Naive thymus-derived CD8-positive, alpha-beta T cell (primary cell): ENCODE measurements at places on chromosomes 3 and 15.

- no peak for DNase-seq
These were observed 144.0 kb upstream of the MEF2A start for GRCh38 chr15:99421758-99422157.

- no peak for DNase-seq
These were observed 35.2 kb downstream of the MGLL start for GRCh38 chr3:127787071-127787490.

GRCh38 chr3:42213417-42213816 lies 52.6 kb downstream of the CCK start:
- peak; percentile 8 for DNase-seq

DNA sequence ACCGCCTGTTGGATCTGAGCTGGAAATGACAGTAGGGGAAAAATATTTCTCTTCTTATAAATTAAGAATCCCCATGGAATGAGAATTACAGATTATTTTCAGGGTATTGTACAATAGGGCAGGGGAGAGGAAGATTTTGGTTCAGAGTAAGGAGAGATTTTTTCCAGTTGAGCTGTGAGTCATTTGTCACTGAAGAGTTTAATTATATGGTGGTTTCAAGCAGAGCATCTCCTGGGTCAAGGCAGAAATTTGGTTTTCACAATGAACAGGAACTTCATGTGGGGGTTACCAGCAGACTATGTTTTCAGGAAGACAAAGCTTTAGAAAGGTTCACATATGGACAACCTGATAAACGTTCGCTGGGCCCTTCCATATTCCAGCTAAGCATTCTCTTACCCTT lies 182.8 kb upstream of the NR2E3 start:
- no peak for DNase-seq

- DNase-seq = no peak
These were observed 27.6 kb upstream of the VEPH1 start for GRCh38 chr3:157530637-157531300.

DNA sequence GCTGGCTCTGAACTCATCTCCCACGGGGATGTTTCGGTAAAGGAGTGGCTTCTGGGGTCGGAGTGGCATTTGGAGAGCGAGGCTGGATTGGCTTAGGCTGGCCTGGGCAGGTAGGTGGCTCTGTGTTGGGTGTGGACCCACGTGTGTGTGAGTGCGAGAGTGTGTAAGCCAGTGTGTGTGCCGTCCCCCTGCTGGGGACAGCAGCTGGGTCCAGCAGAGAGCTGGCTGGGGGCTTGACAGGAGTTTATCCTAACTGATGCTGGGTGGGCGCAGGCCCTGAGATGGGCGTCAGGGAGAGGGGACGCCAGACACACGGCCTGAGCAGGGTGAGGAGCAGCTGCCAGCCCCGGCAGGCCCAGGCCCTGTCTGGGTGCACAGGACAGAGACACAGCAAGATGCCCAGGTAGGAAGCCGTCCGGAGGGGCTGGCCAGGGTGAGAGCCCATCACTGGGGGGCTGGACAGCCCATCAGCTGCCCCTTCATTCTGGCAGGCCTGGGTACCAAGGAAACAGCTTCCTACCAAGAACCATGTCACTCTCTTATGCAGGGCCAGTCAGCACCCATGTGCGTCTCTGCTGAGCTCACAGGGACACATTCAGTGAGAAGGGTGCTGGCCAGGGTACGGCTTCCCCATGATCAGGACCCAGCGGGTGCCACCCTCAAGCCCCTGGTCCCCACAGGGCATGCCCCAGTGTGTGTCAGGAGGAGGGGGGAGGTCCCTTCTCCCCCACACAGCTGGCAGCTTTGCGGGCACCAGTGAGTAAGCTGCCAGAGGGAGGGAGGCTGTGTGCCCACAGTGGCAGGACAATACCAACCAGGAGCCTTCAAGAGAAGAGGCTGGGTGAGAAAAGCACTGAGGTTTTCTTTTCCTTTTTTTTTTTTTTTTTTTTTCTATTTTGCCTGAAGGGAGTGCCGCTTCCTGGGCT lies 1.1 kb downstream of the PAK6 start:
- no peak for DNase-seq

GRCh38 chr15:49467746-49468480 lies 44.9 kb downstream of the FGF7 start:
- no peak for DNase-seq

DNA sequence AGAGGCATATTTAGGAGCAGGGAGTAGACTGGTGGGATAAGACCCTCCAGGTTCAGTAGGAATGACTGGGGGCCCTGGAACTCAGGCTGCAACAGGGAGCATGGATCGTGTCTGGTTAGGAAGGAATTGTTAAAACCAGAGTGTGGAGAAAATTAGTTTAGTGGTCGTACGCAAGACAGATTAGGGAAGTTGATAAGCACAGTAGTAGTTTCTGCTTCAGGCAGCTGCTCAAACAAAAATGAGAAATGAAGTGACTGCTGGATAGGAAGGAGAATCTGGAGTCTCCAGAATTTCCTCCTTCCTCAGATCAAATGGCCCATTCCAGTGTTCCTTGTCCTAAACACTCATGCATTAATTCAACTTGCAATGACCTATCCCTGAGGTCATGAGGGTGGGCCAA lies 11.2 kb downstream of the MYD88 start:
- no peak for DNase-seq

GRCh38 chr3:126711121-126711760 lies 7.2 kb downstream of the CHCHD6 start:
- no peak for DNase-seq

GRCh38 chr3:35338186-35338585 lies 301.1 kb upstream of the ARPP21 start:
- DNase-seq = no peak

DNA sequence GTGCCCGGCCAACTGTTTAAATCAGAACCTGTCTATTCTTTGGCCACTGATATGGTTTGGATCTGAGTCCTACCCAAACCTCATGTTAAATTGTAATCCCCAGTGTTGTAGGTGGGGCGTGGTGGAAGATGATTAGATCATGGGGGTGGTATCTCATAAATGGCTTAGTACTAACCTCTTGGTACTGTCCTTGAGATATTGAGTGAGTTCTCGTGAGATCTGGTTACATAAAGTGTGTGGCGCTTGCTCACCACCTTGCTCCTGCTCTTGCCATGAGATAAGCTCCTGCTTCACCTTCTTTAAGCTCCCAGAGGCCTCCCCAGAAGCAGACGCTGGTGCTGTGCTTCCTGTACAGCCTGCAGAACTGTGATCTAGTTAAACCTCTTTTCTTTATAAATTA lies 42.4 kb downstream of the REC114 start:
- DNase-seq = no peak

- DNase-seq = no peak
These were observed 727.7 kb upstream of the NECTIN3 start for GRCh38 chr3:110343945-110344344.

DNA sequence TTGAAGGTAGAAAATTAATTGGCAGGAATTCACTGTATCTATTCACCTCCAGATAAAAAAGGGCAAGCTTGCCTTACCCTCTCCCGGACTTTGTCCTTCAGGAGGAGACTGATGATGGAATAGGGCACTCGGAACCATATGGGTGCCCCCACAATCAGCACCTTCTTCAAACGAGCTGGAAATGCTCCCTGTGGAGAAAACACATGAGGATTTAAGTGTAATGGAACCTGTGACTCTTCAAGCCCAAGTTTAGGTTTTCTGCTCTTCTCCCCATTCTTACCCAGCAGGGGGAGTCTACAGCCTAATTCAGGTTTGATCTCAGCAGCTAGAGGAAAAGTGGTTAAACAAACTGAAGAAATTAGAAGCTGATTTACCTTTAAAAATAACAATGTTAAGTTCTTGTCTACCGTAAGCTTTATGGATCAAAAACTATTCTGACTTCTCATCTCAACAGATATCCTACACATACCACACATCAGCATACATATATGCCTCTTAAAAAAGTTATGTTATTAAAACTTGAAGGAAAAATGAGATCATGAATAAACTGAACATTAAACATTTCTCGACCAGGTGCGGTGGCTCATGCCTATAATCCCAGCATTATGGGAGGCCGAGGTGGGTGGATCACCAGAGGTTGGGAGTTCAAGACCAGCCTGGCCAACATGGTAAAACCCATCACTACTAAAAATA lies 57.5 kb upstream of the SIN3A start:
- peak; percentile 21 for DNase-seq

DNA sequence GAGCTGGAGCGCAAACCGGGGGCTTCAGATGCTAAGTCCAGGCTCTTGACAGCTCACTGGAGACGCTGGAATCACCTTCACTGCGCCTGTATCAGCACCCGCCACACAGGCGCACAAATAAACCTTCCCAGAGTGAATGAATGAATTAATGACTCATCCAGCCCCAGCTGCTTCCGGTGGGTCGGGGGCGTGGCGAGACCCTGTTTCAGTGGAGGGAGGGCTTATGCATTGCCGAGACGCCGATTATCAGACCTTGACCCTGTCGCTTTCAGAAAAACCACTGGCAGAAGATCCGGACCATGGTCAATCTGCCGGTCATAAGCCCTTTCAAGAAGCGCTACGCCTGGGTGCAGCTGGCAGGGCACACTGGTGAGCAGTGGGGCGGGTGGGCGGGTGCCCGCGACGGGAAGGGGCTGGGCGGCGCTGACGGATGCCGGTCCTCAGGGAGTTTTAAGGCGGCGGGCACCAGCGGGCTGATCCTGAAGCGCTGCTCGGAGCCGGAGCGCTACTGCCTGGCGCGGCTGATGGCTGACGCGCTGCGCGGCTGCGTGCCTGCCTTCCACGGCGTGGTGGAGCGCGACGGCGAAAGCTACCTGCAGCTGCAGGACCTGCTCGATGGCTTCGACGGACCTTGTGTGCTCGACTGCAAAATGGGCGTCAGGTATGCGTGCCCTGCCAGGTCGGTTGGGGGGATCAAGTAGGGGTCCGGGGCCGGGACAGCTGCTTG lies 7.7 kb downstream of the ITPKA start:
- DNase-seq = no peak

- no peak for DNase-seq
These were observed 12.2 kb downstream of the EIF4E3 start for GRCh38 chr3:71713041-71713440.

DNA sequence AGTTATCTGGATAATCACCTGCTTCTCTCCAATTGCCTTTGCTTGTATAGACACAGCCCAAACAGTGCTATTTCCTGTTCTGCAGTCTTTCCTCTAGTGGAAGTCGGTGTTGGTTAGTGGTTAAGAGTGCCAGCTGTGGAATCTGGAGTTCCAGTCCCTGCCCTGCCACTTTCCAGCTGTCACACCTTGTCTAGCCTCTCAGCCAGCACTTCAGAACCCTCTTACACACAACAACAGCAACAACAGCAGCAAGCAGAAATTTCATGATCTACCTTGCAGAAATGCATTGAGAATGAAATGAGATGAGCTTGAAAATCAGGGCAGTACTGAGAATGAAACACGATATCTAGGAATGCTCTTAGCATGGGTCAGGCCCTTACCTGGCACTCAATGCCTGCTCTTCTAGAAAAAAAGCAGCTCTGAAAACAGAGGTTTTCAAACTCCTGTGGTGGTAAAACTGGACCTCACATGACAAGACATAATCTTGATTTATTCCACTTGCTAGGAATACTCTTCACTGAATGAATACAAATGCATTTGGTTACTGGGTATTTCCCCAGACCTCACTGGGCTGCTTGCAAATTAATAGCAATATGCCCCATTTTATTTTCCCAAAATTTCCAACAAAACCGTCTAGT lies 3.3 kb upstream of the WNT5A start:
- no peak for DNase-seq

- no peak for DNase-seq
These were observed 130.3 kb upstream of the PFN2 start for GRCh38 chr3:150101016-150101415.
